ENCODE measurements at places on chromosomes 11 and 22.

- DNase-seq, result no peak
Observed at GRCh38 chr11:63491240-63491587, 247 bp upstream of the PLAAT5 start.

DNA sequence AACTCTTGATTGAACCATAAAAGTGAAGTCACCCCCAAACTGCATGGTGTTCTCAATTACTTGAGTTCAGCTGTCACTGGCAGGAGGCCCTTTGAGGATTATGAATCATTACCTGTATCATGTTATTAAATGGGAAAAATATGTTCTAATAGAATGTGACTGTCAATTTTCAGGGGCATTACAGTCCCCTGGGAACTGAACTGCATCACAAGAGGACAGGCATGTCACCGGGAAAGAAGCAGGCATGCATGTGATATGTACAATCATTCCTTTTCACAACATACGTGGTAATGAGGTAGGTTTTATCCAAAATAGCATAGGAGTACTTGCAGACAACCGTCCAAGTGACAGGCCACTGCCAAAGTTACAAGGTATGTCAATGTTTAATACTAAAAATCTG lies 165.8 kb downstream of the MAML2 start:
- no peak for DNase-seq

DNA sequence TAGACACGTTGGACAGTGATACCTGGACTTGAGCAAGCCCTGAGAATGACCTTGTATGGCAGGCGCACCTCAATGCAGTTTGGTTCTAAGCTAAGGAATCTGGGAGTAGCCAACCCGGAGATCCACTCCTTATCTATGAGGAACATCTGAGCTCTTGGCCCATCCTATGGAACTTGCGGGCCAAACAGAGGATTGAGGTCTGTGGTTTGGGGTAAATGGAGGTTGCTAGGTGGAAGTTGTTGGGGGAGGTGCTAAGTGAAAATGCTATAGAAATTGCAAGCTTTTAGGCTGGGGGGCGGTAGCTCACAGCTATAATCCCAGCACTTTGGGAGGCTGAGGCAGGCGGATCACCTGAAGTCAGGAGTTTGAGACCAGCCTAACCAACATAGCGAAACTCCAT lies 8.9 kb downstream of the GDPD5 start:
- DNase-seq, result no peak

GRCh38 chr22:30843245-30843644 lies 125.3 kb downstream of the MORC2 start:
- no peak for DNase-seq

DNA sequence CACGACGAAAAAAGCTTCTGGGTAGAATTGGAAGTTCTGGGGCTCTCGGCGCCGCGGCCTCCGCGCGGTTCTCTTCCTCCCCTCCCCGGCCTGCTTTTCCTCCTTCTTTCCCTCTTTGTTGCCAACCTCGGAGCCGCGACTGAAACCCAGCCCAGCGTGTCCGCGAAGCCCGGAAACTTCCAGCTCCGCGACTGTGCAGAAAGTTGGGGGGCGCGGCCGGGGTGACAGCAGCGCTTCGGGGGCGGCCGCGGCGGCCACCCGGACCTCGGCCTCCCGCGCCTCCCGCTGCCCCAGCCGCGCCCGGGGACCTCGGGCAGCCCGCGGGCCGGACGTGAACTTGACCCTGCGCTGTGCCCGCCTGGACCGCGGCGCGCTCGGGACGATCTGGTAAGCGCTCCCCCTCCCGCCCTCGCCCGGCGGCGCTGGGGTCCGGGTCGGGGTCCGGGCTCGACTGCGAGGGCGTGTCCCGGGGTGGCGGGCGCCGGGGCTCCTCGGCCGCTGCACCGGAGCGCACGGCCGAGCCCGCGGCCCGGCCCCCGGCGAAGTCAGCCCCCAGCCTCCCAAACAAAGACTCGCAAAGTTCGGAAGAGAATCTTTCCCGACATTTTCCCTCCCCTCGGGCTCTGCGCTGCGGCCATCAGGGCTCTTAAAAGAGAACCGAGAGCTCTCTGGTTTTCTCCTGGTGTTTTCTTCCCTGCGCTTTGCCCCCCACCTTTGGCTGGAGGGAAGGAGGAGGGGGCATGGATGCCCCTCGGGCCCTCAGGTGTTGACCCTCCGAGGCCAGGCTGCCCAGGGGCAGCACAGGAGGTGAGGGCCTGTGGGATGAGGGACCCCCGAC lies 67.9 kb upstream of the WNT7B start:
- no peak for DNase-seq

DNA sequence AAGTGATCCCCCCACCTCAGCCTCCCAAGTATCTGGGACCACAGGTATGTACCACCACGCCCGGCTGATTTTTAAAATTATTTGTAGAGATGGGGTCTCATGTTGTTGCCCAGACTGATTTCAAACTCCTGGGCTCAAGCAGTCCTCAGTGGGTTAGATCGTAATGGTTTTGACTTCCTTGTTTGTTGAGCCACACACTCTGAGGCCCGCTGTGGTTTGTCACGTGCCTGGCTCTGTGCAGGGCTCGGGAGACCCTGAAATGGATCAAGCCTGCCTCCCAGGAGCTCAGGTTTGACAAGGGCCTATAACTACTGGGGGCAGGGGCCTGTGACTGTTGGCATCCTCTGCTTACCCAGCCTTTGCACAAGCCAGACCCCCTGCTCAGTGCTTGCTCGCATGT lies 68.1 kb downstream of the MPPED1 start:
- no peak for DNase-seq

- DNase-seq, result no peak
Observed at GRCh38 chr22:43443152-43443471, 31.3 kb downstream of the MPPED1 start.

DNA sequence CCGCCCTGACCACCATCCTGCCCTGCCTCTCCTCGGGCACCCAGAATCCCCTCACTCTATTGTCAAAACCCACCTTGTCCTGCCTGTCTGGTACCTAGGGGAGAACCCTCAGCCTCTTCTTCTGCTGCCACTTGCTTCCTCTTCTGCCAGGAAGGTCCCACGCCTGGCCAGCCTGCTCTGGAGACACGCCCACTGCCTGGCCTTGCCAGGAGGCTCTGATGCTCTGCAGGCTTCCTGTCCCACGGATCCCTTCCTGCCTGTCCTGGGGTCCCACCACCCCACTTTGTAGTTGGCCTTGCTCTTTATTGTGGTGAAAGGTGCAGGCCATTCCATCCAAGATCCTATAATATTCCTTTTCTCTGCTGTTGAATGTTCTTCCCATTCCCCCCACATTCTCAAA lies 63.4 kb downstream of the BMAL1 start:
- no peak for DNase-seq

DNA sequence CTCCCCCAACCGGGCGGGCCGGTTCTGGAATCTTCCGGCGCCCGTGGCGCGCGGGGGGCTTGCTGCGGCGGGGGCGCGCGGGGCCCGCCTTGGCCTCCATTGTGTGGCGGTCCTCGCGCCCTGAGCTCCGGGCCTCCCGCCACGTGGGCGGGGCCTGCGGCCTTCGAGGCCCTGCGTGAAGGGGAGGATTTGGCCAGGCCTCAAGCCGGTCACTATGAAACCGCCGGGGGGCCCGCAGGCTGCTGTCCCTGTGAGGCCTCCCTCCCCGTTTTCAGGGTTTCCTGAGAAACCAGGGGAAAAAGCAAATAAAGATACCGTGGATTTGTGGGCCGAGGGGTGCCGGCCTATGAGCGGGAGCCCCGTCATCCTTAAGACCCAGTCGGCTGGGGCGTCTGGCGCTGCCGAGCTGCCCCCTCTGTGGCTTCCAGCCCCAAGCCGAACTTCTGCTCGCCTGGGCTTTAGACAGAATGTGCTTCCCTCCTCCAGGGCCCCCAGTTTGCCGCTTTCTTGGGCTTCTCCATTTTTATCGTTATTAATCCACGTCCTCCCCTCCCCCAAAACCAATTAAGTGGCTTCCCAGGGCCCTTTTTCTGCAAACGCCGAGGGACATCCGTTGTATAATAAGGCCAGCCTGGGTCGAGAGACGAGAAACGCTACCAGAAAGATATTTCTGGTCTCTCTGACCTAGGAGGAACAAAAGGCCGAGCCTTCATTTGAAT lies 602 bp downstream of the EWSR1 start:
- DNase-seq, result no peak

DNA sequence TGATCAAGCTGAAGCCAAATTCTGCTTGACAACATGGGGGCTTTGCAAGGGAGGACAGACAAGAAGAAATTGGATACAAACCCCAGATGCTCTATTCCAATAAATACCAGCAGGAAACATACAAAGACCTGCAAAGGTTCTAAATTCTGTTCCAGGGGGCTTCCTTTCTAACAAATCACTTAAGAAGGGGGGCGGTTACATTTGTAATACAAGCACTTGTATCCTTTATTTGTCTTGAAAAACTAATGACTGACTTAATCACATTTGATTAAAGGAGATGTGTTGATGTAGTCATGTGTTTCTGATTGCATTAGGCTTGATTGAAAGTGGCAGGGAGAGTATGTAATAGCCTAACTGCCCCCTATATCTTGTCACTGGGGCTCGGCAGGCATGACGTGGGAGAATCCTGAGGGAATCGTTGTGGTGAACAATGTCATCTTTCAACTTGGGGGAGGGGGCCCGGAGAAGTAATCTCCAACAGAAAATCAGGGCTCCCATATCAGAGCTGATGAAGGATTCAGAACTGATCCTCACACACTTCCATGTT lies 361.7 kb downstream of the INSC start:
- DNase-seq, result no peak

DNA sequence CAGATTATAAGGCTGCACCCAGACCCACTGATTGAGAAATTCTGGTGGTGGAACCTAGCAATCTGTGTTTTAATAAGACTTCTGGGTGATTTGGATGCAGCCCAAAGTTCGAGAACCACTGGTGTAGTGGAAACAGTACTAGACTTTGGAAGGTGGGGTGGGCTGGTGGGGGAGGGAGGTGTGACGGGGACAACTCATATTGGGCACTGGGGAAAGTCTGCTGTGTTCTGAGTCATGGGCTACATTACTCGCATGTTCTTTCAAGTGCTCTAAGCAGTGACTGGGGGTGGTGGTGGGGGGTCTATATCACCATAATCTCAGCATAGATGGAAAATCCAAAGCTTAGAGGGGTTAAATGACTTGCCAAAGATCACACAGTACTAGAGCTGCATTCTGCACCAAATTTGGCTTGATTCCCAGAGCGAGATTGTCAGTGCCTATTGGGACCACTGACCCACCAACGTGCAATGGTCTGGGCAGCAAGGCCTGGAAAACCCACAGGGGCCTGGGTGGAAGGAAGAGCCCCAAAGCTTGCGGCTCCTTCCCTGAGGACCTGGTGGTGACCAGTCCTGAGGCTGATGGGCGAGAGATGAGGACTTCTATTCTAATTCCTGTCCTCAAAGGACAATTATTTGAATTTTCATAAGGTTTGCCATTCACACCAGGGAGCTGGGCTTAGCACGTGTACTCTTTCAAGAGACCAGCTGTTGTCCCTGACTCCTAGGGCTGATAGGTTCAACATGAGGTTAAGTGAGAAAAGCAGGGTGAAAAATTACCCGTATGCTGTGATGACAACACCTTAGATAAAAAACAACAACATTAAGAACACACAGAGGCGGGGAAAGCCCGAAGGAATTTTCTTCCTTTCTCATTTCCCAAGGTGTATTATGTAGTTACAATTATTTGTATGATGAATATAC lies 77.5 kb upstream of the NARS2 start:
- no peak for DNase-seq

DNA sequence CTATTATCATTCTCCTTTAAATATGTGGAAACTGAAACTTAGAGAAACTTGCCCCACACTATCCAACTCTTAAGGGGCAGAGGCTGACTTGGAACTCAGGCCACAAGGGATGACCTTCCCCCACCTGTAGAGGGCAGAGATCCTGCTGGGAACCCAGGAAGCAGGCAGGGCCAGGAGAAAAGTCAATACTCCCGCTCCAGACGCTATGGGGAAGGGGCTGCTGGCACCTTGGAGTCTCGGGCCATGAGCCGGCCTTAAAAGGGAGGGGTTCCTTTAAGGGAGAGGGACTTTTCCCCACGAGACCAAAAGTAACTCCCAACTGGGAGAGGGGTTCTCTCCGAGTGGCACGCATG lies 620 bp upstream of the ANO5 start:
- DNase-seq, result no peak

GRCh38 chr11:11948242-11948947 lies 60.0 kb downstream of the DKK3 start:
- DNase-seq, result no peak

DNA sequence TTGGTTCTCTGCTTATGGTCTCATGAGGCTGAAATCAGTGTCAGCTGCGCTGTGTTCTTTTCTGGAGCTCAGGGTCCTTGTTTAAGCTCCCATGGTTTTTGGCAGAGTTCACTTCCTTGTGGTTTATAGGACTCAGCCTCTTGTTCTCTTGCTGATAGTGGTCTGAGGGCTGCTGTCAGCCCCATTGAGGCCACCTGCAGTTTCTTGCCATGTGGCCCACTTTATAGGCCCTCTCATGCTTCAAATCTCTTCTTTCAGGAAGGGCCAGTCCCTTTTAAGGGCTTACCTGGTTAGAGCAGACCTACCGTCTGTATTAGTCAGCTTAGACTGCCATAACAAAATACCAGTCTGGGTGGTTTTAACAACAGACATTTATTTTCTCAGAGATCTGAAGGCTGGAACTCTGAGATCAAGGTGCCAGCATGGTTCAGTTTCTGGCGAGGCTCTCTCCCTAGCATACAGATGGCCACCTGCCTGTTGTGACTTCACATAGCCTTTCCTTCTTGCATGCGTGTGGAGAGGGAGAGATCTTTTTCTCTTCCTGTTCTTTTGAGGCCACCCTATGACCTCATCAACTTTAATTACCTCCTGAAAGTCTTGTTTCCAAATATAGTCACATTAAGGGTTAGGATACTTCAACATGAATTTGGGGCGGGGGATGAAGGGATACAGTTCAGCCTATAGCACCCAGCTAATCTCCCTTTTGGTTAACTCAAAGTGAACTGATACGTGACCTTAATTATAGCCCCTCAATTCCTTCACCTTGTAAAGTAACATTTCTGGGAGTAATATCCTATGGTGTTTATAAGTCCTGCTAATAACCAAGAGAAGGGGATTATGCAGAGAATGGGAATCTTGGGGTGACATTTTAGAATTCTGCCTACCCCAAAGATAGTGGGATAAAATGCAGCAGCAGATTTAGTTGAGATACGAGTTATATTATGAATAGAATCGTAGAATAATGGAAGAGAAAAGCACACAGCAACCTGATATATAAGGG lies 131.8 kb downstream of the UVRAG start:
- DNase-seq, result no peak

DNA sequence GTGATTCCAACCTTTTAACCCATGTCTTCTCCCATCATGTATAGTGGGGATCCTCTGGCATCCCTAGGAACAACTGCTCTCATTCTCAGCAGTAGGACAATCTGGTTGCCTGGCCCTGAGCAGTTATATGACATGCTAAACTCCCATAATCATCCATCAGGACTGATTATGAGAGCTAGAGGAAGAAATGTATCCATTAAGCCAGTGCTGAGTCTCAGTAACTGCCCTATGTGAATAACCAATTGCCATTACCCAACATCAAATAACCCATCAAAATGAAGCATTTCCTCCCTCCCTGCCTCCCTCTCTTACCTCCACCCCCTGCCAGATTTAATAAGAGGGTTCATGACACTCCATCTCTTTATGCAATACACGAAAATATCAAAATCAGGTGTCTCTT lies 277.6 kb downstream of the NXPE2 start:
- DNase-seq, result no peak

Data from NCI-H2227 treated with DMSO at 0.1 percent for 48 hours (cell line).